NCI-H2171 (cell line): ENCODE measurements at places on chromosomes 6 and 20.

GRCh38 chr6:168782187-168782751 lies 341.3 kb downstream of the SMOC2 start:
- DNase-seq, result no peak

DNA sequence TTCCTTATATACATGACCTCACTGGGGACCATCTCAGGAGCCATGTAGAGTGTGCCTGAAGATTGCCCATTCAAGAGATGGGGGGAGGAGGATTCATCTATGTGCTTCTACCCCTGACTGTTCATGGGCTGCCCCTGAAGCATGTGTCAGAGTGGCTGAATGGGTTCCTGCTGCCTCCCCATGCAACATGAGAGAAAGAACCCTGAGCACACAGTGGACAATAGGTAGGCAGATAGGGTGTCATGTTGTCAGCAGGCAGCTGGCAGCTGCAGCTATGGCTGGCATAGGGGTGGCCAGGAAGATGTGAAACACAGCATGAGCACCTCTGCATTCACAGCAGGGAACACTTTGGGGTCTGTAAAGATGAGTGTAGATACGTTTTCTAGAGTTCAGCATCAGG lies 208.4 kb upstream of the CNR1 start:
- no peak for DNase-seq

GRCh38 chr20:25046181-25046641 lies 11.7 kb downstream of the ACSS1 start:
- no peak for DNase-seq

DNA sequence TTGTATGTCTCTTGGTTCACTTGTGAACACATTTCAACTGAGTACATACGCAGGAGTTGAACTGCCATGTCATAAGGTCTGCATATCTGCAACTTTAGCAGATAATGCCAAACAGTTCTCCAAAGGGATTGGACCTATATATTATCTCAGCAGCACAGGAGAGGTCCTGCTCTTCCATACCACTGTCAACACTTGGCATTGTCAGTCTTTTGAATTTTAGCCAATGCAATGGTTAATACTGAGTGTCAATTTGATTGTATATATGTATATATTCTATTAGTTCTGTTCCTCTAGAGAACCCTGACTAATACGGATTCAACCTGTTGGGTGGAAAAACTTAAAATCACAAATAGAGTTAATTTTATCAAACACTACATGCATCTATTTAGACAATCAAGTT lies 26.1 kb upstream of the ARHGAP18 start:
- no peak for DNase-seq

DNA sequence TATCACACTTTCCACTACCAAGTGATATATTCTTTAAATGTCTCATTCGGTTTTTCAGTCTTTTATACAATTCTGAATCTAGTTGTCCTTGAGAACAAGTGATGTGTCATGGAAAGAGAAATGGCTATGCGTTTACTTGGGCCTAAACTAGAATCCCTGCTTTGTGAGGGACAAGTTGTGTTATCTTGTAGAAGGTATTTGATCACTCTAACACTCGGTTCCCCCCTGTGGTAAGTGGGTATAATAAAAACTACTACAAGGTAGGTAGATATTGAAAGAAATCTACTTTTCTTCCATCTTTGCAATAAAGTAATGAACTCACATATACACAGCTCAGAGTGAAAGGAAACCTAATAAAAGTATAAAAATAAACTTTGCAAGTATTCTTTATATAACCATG lies 108.9 kb downstream of the MANEA start:
- no peak for DNase-seq

GRCh38 chr6:126172131-126172530 lies 167.8 kb upstream of the CENPW start:
- DNase-seq, result no peak

GRCh38 chr20:43985608-43986316 lies 71.1 kb downstream of the TOX2 start:
- DNase-seq, result no peak

GRCh38 chr6:16438718-16439591 lies 200.6 kb downstream of the GMPR start:
- no peak for DNase-seq

- no peak for DNase-seq
Observed at GRCh38 chr6:164887660-164888059, 421.7 kb downstream of the C6orf118 start.

DNA sequence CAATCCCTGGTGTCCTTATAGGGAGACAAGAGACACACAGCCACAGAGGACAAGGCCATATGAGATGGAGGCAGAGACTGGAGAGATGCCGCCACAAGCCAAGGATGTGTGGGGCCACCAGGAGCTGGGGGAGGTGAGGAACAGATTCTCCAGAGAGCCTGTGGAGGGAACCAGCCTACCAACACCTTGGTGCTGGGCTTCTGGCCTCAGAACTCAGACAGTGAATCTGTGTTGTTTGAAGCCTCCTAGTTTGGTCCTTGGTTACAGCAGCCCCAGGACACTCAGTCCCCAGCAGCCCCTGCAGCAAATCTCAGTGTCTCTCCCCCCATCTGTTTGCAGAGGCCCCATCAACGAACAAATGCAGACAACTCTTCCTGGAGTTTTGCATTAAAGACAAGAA lies 73.2 kb upstream of the BHLHE23 start:
- no peak for DNase-seq

DNA sequence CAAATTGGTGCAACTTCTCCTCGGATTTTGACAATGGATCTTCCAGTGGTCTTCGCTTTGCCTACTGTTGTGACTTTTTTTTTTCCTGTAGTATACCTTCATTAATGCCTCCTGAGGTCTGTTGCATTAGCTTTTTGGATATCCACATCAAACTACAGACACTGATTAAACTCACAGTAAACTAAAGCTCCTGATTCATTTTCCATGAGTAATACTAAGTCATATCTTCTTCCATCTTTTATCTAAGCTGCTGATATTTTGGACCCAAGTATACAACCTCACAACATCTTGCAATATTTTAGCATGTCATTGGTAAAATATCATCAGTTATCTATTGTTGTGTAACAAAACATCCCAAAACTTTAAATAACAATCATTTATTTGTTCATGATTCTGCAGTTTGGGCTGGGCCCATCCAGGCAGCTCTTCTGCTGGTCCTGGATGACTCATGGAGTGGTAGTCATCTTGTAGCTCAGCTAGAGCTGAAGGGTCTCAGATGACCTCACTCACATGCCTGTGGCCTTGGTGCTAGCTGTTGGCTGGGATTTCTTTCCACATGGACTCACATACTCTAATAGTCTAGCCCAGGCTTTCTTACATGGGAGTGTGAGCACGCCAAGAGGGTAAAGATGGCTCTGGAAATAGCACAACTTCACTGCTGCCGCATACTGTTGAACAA lies 78.3 kb upstream of the SRSF6 start:
- DNase-seq, result no peak

DNA sequence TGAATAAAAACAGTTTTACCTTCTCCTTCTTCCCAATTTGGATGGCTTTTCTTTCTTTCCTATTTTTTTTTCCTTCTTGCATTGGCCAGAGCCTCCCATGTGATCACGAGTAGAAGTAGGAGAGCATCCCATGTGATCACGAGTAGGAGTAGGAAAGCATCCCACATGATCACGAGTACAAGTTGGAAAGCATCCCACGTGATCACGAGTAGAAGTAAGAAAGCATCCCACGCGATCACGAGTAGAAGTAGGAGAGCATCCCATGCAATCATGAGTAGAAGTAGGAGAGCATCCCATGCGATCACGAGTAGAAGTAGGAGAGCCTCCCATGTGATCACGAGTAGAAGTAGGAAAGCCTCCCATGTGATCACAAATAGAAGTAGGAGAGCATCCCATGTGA lies 218.6 kb downstream of the DLL1 start:
- no peak for DNase-seq

GRCh38 chr20:31797364-31797763 lies 21.8 kb upstream of the MYLK2 start:
- no peak for DNase-seq

- DNase-seq, result no peak
Observed at GRCh38 chr20:2833761-2834160, 6.7 kb downstream of the PCED1A start.

- no peak for DNase-seq
Observed at GRCh38 chr6:16546861-16547260, 214.4 kb downstream of the ATXN1 start.

- no peak for DNase-seq
Observed at GRCh38 chr6:140907235-140907634, 1225.5 kb upstream of the GJE1 start.

DNA sequence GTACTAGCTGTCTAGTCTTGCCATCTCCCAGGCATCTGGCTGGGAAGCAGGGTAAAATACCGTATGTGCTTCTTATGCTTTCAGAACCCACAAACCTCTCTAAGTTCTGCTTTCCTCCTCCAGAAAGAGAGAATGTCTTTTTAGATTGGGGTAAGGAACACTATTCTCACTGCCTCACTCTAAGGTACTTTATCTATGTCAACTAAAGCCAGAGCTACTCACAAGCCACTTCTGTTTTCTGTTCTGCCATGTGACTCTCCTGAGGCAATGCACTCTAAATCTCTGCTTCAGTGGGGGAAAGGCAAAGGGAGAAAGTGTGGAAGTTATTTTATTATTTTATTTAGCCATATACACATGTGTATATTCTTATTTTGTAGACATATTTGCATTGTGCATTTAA lies 15.6 kb downstream of the MEP1A start:
- DNase-seq, result no peak

DNA sequence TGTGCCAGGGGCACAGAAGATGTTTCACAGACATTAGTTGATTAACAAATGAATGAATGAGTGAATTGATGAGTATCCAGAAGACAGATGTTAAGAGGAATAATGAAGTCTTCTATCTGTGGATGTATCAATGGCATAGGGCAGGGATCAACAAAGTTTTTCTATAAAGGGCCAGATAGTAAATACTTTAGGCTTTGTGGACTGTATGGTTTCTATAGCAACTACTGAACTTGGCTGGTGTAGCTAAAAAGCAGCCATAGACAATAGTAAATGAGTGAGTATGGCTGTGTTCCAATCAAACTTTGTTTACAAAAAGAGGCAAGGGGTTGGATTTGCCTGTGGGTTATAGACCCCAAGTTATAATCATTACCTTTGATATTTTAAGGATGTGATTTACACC lies 144.0 kb downstream of the PRL start:
- DNase-seq, result no peak

DNA sequence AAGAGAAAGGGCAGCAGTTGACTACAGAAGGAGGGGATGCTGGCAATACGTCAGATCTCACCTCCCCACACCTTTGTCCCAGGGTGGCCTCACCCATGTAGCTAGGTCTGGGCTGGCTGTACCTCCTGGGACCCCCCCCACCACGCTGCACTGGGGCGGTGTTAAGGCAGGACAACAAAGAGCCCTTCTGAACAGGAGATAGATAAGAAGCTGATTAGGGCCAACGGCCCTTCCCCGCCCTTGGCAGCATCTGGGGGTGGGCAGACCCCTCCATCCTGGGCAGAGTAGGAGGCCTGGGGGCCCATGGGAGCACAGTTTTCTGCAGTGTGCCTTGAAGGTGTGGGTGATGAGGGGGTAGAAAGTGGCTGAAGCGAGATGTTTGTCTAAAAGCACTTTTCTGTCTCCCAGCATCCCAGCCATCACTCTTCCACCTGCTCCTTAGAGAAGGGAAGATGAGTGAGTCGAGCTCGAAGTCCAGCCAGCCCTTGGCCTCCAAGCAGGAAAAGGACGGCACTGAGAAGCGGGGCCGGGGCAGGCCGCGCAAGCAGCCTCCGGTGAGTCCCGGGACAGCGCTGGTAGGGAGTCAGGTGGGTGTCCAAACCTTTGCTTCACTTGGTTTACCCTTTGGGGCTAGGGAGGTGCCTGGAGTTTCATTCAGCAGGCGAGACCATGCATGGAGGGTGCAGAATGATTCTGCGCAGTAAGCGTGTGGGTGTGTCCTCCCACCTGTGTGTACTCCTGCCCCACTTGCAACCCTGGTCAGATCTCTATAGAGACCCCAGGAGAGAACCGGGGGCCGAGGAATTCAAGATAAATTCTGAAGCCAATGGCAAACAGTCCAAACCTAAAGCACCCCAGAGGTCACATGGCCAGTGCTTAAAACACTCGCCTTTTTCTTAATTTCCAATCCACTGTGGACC lies 3.9 kb downstream of the HMGA1 start:
- no peak for DNase-seq

GRCh38 chr6:47357827-47358226 lies 48.1 kb upstream of the TNFRSF21 start:
- DNase-seq, result no peak

- DNase-seq, result no peak
Observed at GRCh38 chr6:16564436-16564835, 196.8 kb downstream of the ATXN1 start.

DNA sequence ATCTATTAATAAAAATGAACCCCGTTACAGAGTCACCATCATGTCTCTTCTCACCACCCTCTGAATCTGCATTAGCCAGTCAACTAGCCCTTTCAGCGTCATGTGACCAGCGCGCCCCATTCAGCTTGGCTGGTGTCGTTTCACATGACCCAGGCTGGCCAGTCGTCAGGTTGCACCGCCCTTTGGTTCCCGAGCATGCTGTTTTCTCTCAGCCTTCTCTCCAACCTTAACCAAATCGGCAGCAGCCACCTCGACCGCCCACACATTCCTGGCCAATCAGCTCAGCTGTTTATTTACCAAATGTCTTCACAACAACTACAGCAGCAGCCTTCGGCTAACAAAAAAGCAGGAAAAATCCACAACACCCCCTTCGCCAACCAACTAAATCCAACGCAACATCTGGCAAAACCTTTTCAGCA lies 5.6 kb downstream of the SRSF3 start:
- no peak for DNase-seq

GRCh38 chr6:25524542-25524941 lies 127.5 kb upstream of the SCGN start:
- no peak for DNase-seq

DNA sequence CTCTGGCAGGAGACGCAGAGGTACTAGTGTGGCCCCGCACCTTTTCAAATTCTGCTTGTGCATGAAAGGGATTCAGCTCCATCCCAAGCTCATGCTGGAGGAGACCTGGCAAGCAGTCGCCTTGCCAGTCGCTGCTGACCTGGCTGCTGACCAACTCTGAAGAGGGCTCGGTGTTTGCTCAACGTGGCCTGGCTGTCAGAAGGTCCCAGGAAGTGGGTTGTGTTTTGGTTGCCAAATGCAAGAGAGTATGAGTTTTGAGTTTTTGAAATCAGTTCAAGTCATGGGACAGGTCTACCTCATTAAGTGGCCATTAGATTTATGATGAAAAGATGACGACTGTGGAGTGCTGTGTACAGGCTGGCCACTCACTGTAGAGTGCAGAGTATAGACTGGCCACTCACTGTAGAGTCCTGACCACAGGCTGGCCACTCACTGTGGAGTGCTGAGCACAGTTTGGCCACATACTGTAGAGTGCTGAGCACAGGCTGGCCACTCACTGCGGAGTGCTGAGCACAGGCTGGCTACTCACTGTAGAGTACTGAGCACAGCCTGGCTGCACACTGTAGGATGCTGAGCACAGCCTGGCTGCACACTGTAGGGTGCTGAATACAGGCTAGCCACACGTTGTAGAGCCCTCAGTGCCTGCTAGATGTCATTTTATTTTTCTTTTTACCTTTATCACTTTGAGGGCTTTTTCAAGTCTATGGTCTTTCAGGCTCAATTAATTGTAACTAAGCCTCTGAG lies 193.9 kb downstream of the ZNF217 start:
- DNase-seq, result no peak

GRCh38 chr6:49453221-49453620 lies 9.8 kb downstream of the MMUT start:
- DNase-seq, result no peak

GRCh38 chr20:59561614-59562277 lies 42.6 kb upstream of the PHACTR3 start:
- DNase-seq, result no peak

GRCh38 chr20:2381303-2381702 lies 602 bp downstream of the TGM6 start:
- DNase-seq, result no peak
